Tongue (tissue), 3 donors: ENCODE measurements at places on chromosomes 5 and 9. TPM values are rescaled to one million over a fixed set of nuclear protein-coding genes. Genes with fewer than 3 reads are reported as not detected.
A peak's percentile ranks its signal among the peaks of the same experiment; 100 is the strongest.

DNA sequence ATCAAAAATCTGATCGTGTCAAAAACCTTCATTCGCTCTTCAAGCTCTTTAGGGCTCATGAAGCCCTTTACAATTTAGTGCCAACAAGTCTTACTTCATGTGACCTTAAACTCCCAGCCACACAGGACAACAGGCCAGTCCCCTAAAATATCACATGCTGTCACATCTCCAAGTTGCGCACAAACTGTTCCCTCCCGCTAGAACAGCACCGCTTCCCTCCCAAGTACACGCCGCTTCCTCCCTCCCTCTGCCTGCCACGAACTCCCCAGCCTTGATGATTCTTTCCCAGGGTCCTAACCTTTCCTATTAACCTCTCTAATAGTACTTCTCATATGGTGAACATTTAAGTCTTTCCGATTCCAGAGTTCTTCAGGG lies 91.2 kb downstream of the TLE1 start:
- no peak for DNase-seq

DNA sequence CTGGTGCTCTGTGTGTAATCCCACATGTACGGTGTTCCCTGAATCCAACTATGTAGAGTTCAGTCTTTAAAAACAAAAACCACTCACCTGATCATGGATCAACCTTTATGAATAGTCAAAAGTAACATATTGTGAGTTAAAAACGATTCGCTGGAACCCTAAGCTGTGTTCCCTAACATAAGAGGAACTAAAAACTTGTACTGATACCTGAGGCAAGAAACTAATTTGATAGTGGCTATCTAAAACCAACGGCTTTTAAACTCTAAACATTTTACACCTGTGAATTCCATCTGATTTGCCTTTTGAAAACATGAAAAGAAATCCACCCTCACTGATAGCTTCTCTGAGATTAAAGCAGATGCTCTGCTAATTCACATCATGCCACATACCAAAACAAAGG lies 101.5 kb downstream of the DEPDC1B start:
- no peak for DNase-seq

DNA sequence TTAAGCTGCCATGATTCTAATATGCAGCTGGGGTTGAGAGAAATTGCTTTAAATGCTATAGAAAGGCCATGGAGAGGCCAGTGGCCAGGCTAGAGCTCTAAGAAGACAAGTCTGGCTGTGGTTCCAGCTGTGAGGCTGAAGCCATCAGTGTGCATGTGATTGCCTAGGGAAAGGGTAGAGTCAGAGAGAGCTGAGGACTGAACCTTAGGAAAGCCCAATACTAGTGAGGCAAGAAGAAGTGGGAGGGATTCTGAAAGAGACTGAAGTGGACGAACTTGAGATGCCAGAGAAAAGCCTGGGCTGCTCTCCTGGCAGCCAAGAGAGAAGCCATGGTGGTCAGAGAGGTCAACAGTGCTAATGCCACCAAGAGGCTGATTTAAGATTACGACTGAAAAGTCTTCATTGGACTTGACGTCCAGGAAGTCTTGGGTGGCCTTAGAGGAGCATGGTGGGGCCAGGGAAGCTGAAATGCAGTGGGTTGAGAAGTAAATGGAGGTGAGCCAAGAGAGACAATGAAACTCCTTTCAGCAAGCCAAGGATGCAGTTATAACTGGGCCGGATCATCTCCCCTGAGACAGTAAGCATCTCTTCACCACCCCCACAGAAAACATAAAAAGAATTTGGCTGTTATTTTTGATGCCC lies 133.2 kb downstream of the TMEM174 start:
- DNase-seq = no peak

GRCh38 chr9:107735821-107736220 lies 246.3 kb upstream of the KLF4 start:
- DNase-seq = no peak

DNA sequence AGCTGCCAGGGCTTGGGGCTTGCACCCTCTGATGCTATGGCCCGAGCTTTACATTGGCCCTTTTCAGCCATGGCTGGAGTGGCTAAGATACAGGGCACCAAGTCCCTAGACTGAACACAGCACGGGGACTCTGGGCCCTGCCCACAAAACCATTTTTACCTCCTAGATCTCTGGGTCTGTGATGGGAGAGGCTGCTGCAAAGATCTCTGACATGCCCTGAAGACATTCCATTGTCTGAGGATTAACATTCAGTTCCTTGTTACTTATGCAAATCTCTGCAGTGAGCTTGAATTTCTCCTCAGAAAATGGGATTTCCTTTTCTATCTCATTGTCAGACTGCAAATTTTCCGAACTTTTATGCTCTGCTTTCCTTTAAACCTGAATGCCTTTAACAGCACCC lies 337.0 kb upstream of the SMC2 start:
- DNase-seq = no peak

DNA sequence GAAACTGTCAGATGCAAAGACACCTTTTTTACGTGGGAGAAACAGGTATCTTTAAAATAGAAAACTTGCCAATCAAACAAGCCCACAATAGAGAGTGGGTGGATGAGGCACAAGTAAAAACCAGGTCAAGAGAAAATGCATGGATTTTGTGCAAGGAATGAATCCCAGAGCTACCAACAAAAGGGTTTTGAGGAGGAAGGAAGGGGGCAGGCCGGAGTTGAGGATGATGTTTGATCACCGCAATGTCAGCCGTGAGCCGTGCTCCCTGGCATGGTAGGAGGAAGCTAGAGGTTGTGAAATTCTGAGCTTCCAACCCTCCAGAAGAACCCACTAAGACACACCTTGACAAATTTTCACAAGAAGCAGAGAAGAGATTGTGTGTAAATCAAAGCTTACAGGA lies 53.2 kb downstream of the HRH2 start:
- DNase-seq = no peak

DNA sequence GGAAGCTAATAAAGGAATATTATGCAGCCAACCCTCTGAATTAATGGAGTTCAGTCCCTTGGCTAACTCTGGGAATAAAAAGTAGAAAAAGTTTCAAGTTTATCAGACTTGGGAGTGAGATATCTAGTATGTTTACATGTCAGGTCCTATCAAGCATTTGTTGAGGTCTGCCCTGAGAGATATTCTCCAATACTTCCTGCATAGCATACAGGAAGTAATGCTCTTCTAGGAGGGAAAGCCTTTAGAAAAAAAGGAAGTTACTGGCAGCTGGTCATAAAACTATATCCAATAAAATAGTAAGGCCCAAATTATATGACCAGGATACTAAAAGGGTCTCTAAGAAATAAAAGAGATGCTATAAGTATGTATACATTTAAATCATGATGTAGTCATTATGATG lies 594.1 kb upstream of the FTMT start:
- DNase-seq = no peak

GRCh38 chr5:100270023-100270771 lies 265.0 kb upstream of the FAM174A start:
- DNase-seq = peak; percentile 45

- no peak for DNase-seq
Measured at GRCh38 chr5:134793111-134793510, 34.5 kb downstream of the DDX46 start.

DNA sequence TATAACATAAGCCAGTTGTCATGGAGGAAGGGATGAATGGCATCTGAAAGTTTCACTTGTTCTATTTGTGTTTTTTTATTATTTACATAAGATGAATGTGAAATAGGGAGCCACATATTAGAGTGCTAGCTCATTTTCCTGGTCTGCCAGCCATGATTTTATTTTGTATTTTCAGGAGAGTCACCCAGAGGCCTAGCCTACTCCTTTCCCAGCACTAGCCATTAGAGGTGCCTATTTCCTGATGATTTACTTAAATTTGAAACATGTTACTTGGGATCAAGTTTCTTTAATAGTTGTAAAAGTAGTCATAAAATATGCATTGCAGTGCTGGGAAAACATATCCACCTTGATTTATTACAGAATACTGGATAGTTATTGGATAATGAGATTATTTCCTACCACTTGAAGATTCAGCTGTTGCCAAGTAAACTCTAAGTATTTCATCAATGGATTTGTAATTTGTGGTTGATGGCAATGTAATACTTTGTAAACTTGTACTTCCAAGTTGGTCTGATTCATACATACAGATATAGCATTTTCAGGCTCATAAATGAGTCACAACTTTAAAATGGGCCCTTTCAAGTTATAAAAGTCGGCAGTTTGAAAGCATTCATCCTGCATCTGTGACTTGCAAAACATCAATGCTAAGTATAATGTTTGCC lies 50.8 kb downstream of the KCNN2 start:
- DNase-seq = no peak

GRCh38 chr5:81881595-81881994 lies 90.2 kb upstream of the ATG10 start:
- peak; percentile 20 for DNase-seq

- DNase-seq = no peak
Measured at GRCh38 chr5:128649192-128649591, 111.1 kb upstream of the FBN2 start.

DNA sequence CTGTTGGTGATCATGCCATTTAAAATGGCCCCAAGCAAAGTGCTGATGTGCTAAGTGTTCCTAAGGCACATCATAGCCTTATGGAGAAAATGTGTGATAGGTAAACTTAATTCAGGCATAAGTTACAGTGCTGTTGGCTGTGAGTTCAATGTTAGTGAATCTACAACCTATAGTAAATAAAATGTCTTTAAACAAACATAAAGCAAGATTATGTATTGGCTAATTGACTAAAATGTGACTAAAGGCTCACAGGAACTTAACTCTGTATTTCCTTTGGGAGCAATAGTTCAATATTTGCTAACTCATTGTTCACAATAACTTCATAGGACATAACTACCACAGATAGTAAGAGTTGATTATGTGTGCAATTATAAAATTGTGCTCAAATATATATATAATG lies 49.4 kb upstream of the LRRC19 start:
- no peak for DNase-seq

DNA sequence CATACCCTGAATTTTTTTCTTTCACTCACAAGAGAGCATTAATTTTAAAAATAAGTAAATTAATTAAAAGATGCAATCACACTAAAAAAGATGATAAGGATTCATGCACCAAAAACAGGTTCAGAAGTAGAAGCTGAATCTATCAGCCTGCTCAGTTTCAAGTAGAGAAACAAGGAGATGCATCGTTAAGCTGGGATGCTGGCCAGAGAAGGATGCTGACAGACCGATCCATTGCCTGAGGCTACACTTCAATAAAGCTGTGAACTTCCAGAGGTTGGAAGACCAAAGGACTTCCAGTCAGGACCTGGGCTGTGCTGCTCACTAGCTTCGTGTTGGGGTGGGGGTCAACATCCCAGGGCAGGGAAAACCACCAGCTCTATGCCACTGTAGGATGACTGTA lies 457.7 kb downstream of the EFNA5 start:
- DNase-seq = no peak

GRCh38 chr5:93596310-93596675 lies 13.3 kb downstream of the NR2F1 start:
- DNase-seq = no peak

GRCh38 chr9:91378695-91379127 lies 17.0 kb upstream of the AUH start:
- DNase-seq = no peak

DNA sequence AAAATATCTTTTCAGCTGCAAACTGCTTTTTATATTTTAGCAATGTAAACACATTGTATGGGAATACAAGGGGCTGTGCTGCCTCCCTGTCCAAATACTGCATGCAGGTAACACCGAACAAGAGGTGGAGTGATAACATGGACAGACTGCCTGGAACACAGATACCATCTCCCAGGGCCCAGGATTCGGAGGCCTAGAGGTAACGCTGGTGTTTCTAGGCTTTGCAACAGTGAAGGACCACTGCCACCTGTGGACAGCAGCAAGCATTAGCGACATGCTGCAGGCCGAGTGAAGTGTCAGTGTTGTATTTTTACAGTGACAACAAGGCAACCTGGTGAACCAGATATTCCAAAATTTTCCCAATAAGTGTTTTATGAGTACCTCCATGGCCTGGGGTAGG lies 379.1 kb downstream of the DMRT2 start:
- DNase-seq = peak; percentile 77

- peak; percentile 40 for DNase-seq
Measured at GRCh38 chr5:14503017-14503680, 78.4 kb upstream of the OTULINL start.

- DNase-seq = no peak
Measured at GRCh38 chr5:151923866-151924476, 680 bp downstream of the GLRA1 start.

DNA sequence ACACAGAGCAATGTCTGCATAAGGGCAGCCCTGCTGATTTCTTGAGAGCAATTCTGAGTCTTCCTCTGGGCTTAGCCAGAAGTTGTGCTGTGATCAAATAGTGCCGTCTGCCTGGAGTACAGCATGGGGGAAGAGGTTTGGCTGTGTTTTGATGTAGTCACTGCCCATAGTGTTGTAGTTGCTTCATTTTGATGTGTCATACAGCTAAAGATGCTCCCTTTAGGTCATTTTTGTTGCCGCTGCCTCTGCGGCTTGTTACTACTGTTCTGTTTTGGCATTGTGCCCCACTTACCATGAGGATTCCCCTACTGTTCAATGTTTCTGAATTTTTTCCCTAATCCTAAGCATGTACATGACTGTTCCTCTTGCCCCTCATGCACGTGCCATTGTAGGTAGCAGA lies 23.0 kb downstream of the SLC36A1 start:
- DNase-seq = no peak

- no peak for DNase-seq
Measured at GRCh38 chr5:40384782-40385390, 294.8 kb upstream of the PTGER4 start.

DNA sequence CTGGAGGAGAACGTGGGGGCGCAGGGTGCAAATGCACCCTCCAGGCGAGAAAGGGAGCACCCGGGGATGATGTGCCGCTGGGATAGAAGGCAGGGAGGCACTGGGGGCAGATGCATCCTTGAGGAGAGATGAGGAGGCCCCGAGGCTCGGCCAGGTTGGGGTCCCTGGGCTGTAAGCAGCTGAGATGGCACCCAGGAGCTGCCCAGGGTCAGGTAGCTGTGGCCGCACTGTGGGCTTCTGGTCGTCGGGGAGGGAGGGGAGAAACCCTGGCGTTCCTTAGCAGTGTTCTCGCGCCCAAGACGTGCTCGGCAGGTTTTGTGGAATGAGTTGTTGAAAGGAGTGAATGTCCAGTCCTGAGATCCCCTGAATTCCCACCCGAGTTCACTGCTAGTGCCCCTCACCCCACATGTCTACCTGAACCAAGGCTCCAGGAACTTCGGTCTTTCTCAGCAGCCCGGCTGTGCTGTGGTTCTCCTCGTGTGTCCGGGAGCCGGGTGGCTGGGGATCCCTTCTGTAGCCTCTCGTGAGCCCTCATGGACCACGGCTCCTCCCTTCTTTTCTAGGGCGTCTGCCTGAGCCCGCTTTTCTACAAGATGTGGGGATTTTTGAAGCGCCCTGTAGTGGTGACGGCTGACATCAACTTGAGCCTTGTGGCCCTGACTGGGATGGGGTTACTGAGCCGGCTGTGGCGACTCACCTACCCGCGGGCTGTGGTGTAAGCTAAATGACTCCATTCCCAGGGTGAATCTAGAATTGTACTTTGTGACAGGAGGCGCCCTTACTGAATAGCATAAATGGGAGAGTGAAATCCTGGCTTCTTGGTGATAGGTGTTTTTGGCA lies 1.1 kb downstream of the POMT1 start:
- no peak for DNase-seq

IFNK gene
- not detected for total RNA-seq

SH3RF2 gene
- 14.3 TPM for total RNA-seq

FOXB2 gene
- not detected for total RNA-seq

PCDHA1 gene
- not detected for total RNA-seq

TAF11L6 gene
- total RNA-seq = not detected

ESM1 gene
- 5.0 TPM for total RNA-seq

MOB3B gene
- total RNA-seq = 4.2 TPM

ACOT12 gene
- total RNA-seq = not detected

NRARP gene
- 18.8 TPM for total RNA-seq

WNK2 gene
- 31.2 TPM for total RNA-seq

MEIKIN gene
- total RNA-seq = 3.9 TPM
